ENCODE measurements at places on chromosomes 1 and 21. TPM values are rescaled to one million over a fixed set of nuclear protein-coding genes. Genes with fewer than 3 reads are reported as not detected.

Gene SLAMF6
- not detected for total RNA-seq

DNA sequence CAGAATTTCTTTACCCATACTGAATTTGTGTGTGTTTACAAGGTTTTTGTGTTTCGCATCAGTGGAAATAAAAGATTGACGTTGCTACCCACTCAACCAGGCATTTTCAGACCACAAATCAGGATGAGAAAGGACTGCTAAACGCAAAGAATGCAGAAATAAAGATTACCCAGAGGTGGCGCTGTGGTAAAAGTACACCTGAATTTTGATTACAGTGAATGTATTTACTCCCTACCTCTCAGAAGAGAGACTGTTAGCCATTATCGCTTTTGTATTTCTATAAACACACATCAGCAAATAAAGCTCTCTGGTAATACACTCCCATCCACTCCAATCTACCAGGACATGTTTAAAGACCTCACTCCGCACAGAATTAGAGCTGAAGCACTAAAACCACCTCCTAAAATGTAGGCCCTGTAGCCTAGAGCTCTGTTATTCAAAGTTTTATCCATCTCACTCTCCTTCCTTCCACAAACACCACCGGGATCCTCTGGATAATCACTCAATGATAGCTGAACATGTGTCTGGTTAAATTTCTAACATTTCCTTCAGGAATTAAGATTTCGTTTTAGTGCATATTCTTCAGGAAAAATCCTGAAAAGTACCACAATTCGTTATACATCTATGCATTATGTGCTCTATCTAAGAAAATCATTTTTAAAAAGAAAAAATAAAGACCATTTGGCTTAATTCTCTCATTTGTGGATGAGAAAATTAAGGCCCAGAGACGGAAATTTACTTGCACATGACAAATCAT is 2.5 kb upstream of the LMO4 start:
- H3K36me3 ChIP-seq = no peaks in the 10 kb centered on the region
- DNase-seq = peak; percentile 56
- no peak overlapping the region for H3K4me3 ChIP-seq
- H3K27ac ChIP-seq = no peak overlapping the region
- H3K4me1 ChIP-seq = 0 out of 2 replicates have a peak, but pooled peaks cover 3% of the 10 kb centered on the region

DNA sequence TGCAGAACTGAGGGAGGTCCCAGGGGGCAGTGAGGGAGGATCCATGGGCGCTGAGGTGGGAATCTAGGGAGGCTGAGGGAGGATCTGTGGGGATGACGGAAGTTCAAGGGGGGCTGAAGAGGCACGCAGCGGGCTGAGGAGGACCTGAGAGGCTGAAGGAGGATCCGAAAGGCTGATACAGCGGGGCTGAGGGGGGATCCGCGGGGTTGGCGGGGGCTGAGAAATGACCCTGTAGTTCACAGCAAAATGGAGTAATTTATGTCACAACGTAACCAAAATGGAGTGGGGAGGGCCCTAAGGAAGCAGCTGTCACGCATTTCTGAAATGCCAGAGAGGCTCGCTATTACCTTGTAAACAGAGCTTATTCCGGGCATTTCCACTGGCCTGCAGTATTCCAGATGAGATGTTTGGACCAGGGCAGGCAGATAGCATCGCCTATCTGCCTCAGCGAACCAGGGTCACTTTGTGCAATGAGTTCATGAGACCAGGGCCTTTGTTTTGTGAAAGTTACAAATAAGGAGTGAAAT is 926 bp upstream of the MRPL55 start:
- 0 out of 2 replicates have a peak, but pooled peaks cover 4% of the 10 kb centered on the region for H3K4me1 ChIP-seq
- H3K4me3 ChIP-seq = peak overlapping the region; percentile 87
- H3K27ac ChIP-seq = no peak overlapping the region
- H3K27me3 ChIP-seq = no peaks in the 10 kb centered on the region
- no peaks in the 10 kb centered on the region for H3K36me3 ChIP-seq
- peak; percentile 53 for DNase-seq

GRCh38 chr1:115907092-115907491 is 66.2 kb upstream of the NHLH2 start:
- peaks cover 2% of the 10 kb centered on the region for H3K27me3 ChIP-seq
- no peak for DNase-seq
- no peaks in the 10 kb centered on the region for H3K4me1 ChIP-seq
- no peak overlapping the region for H3K4me3 ChIP-seq
- H3K36me3 ChIP-seq = no peaks in the 10 kb centered on the region
- no peak overlapping the region for H3K27ac ChIP-seq

Gene TRABD2B
- total RNA-seq = not detected
